ENCODE measurements at places on chromosomes 5 and 9.

DNA sequence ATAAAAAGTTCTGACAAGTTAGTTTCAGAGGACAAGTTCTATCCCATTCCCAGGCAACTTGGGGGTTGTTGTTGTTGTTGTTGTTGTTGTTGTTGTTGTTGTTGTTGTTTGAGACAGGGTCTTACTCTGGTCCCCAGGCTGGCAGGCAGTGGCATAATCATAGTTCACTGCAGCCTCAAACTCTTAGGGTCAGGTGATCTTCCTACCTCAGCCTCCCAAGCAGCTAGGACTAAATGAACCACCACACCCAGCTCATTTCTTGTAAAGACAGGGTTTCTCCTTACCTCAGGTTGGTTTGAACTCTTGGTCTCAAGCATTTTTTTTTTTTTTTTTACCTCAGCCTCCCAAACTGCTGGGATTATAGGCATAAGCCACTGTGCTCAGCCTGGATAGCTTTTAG, 15.3 kb downstream of the PPP1R2B start:
- DNase-seq = no peak

- DNase-seq = no peak
Observed at GRCh38 chr5:10528056-10528816, 35.6 kb upstream of the ANKRD33B start.

- DNase-seq = no peak
Observed at GRCh38 chr5:65730910-65731309, 8.9 kb downstream of the NLN start.

DNA sequence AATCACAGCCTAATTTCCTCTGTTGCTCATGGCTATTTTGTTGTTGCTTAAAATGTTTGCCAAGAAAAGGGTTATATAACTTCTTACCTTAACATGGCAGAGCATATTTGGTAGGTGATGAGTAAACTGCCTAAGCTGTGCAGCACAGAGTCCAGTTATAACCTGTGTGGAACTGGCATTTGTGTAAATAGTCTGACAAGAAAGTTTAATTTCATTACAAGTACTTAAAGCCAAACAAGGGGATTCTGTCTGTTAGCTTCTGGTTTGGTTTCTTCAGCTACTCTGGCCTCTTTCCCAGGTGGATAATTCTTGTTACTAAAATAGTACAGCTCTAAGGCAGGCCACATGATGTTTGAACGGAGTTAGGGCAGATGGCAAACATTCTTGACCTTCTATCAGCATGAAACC, 72.2 kb downstream of the PTCD2 start:
- no peak for DNase-seq

GRCh38 chr9:84822589-84823233, 153.2 kb downstream of the NTRK2 start:
- DNase-seq = no peak

DNA sequence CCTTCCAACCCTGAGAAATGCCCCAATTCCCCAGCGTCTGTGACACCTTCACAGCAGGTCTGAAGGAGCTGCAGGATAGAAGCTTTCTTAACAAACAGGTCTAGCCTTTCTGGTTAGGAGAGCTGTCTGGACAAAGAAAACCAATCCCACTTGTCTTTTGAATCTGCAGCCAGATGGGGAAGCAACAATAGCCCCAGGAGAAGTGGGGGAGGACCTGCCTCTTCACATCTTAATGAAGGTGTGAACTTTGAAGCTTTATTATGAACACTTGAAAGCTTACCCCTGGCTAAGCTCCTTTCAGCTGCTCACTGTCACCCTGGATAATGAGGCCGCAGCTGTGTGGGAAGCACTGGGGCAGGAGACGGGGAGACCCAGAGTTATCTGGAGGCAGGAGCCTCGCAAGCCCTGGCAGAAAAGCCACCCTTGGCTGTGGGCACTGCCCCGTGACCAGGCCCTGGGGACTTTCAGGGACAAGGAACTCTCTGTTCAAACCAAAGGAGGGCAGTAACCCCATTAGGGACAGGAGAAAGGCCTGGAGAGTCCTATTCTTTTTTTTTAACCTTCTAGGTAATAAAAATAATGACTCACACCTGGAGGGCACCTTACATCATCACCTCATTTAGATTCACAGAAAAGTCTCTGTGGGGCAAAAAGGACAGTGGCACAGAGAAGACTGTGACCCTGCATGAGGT, 151.8 kb upstream of the RAD23B start:
- no peak for DNase-seq

- DNase-seq = no peak
Observed at GRCh38 chr5:77635067-77635916, 3.2 kb downstream of the OTP start.

- no peak for DNase-seq
Observed at GRCh38 chr9:20309124-20309523, 313.2 kb downstream of the MLLT3 start.

DNA sequence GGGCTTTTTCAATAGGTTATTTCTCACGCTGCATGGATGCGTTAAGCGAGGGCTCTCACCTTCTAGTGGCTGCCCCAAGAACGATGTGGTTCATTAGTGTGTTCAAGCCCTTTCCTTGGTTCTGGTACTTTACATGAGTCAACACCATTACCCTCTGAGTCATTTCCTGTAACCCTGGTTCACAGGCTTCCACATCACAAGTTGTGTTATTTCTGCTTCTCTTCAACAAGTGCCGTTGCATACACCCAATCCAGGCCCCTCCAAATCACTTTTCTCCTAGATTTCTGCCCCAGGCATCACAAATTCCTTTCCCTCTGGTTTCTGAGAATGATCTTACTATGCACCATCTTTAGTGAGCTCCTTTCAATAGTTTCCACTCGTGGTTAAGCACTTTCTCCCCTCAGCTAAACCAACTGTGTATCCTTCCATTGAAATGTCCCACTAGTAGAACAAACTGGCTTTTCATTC, 69.5 kb upstream of the RAD23B start:
- peak; percentile 5 for DNase-seq

DNA sequence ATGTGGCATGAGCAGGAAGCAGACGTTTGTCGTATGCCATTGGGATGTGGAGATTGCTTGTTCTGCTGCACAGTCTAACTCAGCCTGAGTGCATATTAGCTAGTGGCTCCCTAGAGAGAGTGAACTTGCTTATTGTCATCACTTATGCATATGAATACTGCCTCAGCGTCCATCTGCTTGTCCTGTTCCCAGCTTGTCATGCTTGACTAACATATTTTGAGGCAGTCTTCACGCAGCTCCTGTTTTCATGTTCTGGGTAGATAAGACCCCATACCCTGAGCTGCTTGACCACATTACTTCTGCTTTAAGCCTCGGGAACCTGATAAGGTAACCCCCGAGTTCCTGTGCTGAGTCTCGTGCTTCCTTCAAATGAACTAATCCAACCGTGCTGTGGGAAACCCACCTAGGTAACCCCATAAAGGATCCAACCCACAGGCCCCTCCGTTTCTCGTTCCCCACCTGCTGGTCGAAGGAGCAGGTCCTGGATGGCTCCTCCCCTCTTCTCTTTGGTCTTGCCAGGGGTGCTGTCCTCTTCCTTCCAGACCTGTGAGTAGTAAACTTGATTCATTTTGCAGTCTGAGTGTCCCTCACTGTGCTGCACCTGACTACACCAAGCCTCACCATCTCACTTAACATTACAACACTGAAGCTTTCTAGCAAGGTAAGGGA, 25.0 kb downstream of the ANKRD33B start:
- DNase-seq = no peak

- DNase-seq = no peak
Observed at GRCh38 chr9:132042324-132042723, 37.3 kb downstream of the MED27 start.

DNA sequence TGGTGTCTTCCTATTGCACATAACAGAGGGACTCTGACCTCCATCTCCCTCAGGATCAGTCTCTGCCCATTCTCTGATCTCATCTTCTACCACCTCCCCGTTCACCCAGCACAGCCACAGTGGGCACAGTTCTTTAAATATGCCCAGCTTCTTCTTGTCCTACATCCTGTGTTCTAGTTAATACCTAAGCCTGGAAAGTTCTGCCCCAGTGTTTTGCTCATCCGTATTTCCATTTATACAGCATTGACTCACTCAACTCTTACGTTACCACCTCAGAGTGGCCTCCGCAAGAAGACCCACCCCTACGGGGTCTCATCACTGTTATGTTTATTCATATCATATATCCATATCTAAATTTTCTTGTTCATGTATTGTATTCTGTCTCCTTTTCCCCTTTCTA, 315.5 kb downstream of the ADGRV1 start:
- DNase-seq = no peak

- no peak for DNase-seq
Observed at GRCh38 chr5:56449071-56449640, 216.0 kb upstream of the ANKRD55 start.

DNA sequence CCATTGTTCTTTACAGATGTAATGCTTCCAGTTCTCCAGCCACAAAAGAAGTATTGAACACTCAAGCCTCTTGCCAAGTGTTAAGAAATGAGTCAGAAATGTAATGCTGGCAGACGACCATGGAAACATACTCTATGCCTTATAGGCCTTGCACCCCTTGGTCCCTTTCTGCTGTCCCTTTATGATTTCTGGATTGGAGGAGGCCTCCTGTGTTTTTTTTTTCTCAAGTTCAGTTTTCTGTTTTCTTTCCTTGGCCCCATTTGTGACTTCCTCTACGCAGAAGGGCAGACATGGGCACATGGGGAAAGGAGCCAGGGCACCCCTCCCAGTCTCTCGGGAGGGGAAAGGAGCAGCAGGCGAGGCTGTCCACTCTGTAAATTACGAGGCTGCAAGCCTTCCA, 53.4 kb downstream of the SNX18 start:
- no peak for DNase-seq

GRCh38 chr5:132209131-132209530, 18.5 kb downstream of the P4HA2 start:
- DNase-seq = no peak

DNA sequence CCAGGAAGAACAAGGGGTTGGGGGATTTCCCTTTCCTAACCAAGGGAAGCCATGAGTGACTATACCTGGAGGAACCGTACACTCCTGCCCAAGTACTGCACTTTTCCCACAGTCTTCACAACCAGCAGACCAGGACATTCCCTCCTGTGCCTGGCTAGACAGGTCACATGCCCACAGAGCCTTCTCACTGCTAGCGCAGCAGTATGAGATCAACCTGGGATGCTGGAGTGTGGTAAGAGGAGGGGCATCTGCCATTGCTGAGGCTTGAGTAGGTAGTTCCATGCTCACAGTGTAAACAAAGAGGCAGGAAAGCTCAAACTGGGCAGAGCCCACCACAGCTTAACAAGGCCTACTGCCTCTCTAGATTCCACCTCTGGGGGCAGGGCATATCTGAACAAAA, 35.9 kb downstream of the SAXO1 start:
- DNase-seq = no peak

DNA sequence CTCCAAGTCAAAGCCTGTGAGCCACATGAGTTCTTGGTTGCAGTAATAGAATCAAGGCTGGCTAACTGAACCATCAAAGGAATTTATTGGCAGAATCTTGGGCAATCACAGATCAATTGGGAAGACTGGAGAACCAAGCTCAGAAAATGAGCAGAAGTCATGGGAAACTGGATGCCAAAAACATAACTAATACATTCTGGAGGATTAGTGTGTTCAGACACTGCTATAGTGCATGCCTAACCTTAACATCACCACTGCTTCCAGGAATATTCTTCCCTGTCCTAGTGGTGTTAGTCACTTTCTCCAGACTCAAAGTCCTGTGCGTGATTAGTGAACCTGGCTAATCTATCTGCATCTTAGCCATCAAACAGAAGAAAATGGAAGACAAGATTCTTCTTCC, 843.7 kb downstream of the EFNA5 start:
- no peak for DNase-seq

- DNase-seq = no peak
Observed at GRCh38 chr9:117114768-117115167, 300.1 kb downstream of the ASTN2 start.

DNA sequence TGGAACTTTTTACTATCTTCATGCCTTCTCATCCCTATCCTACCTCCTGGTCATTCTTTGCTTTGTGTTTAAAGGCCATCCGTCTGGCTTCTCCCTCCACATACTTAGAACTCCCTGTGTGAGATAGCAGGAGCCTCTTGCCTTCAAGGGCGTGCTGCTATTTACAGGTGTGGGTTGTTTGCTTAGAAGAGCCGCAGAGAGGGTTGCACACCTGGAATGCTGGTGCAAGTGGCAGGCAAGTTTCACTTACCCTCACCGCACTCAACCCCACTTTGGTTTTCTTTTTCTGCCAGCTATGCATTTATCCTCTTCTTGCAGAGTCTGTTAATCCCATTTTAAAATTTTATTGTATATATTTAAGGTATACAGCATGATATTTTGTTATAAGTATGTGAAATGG, 12.6 kb downstream of the SKP2 start:
- DNase-seq = no peak

GRCh38 chr5:158898185-158899177, 201.2 kb downstream of the EBF1 start:
- DNase-seq = no peak

- DNase-seq = no peak
Observed at GRCh38 chr9:99361817-99362216, 139.7 kb downstream of the SEC61B start.

DNA sequence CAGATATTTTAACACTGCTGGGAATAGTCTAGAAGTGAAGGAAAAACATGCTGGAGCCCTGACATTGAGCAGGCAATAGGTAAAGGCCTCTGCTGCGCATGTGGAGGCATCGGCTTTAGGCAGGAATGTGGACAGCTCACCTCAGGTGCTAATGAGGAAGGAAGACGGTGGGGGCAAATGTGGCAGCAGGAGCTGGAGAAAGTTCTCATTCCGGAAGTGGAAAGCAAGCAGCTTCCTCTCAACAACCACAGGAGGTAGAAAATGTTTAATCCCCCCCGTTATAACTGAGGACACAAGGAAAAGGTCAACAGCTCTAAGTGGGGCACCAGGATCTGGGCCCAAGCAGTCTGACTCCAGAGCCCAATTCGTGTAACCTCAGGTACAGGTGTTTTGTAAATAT, 7.6 kb upstream of the RPS14 start:
- no peak for DNase-seq

- no peak for DNase-seq
Observed at GRCh38 chr9:136725612-136726011, 13.2 kb downstream of the DIPK1B start.

DNA sequence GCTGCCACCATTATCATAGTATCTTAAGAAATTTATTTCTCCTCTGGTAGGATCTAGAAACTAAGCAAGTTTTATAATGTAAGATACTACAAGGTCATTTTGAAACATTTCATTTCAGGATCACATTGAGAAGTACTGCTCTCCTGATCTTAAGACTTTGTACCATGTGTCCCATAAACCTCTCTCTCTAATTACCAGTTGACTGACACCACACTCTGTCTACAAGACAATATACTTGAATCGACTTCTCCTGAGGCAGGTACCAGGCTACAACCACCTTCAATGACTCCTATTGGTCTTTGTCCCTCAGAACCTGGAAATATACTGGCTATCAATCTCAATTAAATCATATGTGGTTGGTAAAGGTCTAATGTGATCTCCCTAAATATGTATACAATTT, 597.0 kb downstream of the PTPRD start:
- DNase-seq = no peak

DNA sequence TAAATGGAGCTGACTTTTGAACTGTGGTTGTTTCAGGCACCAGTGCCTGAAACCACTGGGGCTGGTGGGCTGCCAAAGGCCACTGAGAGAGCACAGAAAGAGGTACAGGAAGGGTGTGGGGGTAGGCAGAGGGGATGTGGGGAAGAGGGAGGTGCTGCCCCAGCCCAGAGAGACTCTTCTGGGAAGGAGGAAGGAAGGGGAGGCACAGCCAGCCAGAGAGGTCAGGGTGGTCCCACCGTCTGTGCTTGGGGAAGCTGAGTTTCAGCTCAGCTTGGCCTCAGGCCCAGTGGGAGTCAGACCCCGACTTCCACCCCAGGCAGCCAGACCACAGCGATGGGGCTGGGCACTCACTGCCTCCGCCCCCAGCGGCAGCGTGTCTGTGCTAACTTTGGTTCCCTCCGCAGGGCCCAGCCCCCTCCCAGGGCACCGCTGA, 8.6 kb upstream of the PHYKPL start:
- no peak for DNase-seq

Data from activated CD8-positive, alpha-beta memory T cell treated with anti-CD3 and anti-CD28 coated beads for 48 hours (primary cell).